ENCODE measurements at places on chromosomes 7 and 10. TPM values are rescaled to one million over a fixed set of nuclear protein-coding genes. Genes with fewer than 3 reads are reported as not detected.

Gene DKK1
- 0.38 TPM for total RNA-seq

Gene ARPC1A
- total RNA-seq, result 64.2 TPM

Gene ERVW-1
- not detected for total RNA-seq

GRCh38 chr10:102408728-102409603, 9.6 kb downstream of the PSD start:
- no peak for DNase-seq

GRCh38 chr7:111370002-111370401, 192.3 kb downstream of the IMMP2L start:
- DNase-seq, result no peak

DNA sequence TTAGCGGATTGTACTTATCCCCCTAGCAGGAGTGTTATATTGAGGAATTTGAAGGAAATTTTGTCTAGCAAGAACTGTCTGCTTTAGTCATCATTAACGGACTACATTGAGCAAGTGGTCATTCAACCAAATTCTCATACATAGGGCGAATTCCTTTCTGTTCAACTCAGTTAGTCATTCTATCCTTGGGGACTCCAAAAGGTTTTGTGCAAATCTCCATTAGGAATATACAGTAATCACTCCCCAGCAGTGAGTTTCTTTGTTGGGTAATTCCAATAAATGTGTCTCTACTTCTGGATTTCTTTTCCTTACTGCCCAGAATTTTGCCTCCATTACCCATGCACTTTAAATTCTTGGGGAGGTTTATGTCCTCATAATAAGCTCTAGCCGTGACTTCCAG, 51.1 kb downstream of the EPDR1 start:
- DNase-seq, result no peak

DNA sequence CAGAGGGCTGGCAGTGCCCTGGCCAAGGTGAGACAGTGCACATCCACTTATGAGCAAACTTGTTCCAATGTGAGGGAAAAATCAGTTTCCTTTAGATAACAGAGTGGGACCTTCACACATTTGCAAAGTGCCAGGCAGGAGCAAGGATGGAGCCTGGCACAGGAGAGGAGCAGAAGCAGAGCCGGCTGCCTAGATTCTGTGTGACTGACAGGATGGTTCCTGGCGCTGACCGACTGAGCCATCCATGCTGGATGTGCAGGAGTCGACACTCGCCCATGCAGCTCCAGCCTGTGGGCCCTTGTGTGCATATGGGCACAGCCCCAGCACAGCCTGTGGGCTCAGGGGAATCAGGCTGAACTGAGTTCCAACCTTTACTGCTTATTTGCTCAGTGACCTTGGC, 346.5 kb downstream of the GRID1 start:
- no peak for DNase-seq

All from left lobe of liver (tissue), 2 donors.